ENCODE measurements at places on chromosomes 16 and 17. TPM values are rescaled to one million over a fixed set of nuclear protein-coding genes. Genes with fewer than 3 reads are reported as not detected.

Gene SLC35G6
- not detected for total RNA-seq

Gene TMIGD1
- not detected for total RNA-seq

Gene INCA1
- total RNA-seq = 0.66 TPM

Gene TRIM47
- total RNA-seq = 26.1 TPM

Gene GNAO1
- total RNA-seq = 0.98 TPM

Gene CA10
- total RNA-seq = not detected

Gene HOXB5
- 2.0 TPM for total RNA-seq

Gene TAC4
- total RNA-seq = not detected

Gene COL1A1
- total RNA-seq = 67.2 TPM

Gene MAPK8IP3
- 71.6 TPM for total RNA-seq

Gene SALL1
- total RNA-seq = 0.15 TPM

Gene PRAC1
- total RNA-seq = not detected

Gene ZNF652
- total RNA-seq = 157 TPM

Gene GNGT2
- 0.48 TPM for total RNA-seq

Gene OTOP2
- not detected for total RNA-seq

Gene CBFA2T3
- total RNA-seq = 0.88 TPM

Gene WRAP53
- total RNA-seq = 4.2 TPM

Gene MT1H
- not detected for total RNA-seq

Gene TBX4
- not detected for total RNA-seq

Gene LDHD
- total RNA-seq = 17.6 TPM

Gene PTX4
- not detected for total RNA-seq

Gene DHRS7C
- not detected for total RNA-seq

Gene MT2A
- 543 TPM for total RNA-seq

Gene RHBDL1
- total RNA-seq = 1.0 TPM

Gene TAF1C
- total RNA-seq = 52.7 TPM

Gene CDH8
- not detected for total RNA-seq

Gene WFIKKN2
- total RNA-seq = not detected

Gene ADAM11
- 1.4 TPM for total RNA-seq

Gene CDRT15
- not detected for total RNA-seq

Gene SLC9A5
- total RNA-seq = 2.3 TPM

Gene NPIPB6
- total RNA-seq = not detected

Gene ANKS3
- 23.6 TPM for total RNA-seq

Gene HELZ
- total RNA-seq = 79.8 TPM

Gene KCNH6
- not detected for total RNA-seq

Gene AGRP
- total RNA-seq = not detected

Gene NPB
- total RNA-seq = not detected
